ENCODE measurements at places on chromosomes 5 and 9. TPM values are rescaled to one million over a fixed set of nuclear protein-coding genes. Genes with fewer than 3 reads are reported as not detected.

Gene RELL2
- 4.9 TPM for total RNA-seq

Gene PIP5K1B
- total RNA-seq, result 4.9 TPM

Gene MELK
- total RNA-seq, result 3.9 TPM

Gene BRD9
- 38.4 TPM for total RNA-seq

Gene SMIM27
- 3.0 TPM for total RNA-seq

Gene TEX48
- total RNA-seq, result not detected

Gene NIPSNAP3A
- 49.7 TPM for total RNA-seq

Gene FAM114A2
- 14.8 TPM for total RNA-seq

Gene TXNDC8
- not detected for total RNA-seq

Gene ZNF483
- 28.8 TPM for total RNA-seq

Gene CDKN2A
- 1.5 TPM for total RNA-seq

Gene ELOVL7
- 3.9 TPM for total RNA-seq
